ENCODE measurements at places on chromosomes 2 and 18.
A peak's percentile ranks its signal among the peaks of the same experiment; 100 is the strongest.

DNA sequence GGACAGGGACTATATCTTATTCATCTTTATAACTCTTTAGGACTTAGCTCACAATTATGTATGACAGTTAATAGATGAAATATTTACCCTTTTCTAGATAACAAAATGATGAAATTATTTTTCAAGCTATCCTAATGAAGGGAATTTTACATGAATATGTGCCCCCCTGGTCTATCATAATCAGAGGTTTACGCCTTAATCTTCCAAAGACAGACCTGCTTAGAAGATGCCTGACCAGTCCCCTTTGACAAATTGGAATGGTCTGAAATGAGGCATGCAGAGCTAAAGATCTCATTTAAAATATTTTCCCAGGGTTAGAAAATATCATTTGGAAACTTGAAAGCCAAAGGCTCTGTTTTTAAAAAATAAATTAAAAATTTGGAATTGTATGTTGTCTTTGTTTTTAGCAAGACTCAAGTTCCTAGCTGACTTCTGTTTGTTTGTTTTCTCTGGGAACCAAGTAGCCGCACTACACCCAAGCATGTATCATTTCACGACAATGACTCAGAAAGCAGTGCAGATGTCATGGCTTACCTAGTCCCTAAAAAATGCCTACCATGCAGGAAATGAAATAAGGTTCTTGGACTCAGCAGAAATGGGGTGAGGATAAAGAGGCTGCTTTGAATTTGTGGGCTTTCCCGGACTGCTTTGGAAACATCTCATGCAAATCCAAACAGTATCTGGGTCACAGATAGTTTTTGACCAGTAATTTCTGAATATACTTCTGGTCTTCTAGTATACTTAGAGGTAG lies 162.1 kb downstream of the ZEB2 start:
- DNase-seq, result peak; percentile 94

DNA sequence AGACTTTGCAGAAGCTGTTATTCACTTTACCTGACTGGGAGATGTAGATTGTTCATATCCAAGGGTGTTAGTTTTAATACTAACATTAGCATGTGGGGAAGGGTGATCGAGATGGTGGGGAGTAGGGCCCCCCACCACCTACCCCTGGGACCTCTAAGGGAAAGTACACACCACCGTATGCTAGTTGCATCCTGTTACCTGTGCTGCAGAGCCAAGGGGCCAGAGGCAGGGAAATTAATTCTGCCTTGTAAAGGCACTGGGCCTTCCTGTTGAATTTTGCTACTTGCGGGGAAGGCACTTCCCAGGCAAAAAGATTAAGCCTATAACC lies 9.0 kb downstream of the STEAP3 start:
- DNase-seq, result no peak

DNA sequence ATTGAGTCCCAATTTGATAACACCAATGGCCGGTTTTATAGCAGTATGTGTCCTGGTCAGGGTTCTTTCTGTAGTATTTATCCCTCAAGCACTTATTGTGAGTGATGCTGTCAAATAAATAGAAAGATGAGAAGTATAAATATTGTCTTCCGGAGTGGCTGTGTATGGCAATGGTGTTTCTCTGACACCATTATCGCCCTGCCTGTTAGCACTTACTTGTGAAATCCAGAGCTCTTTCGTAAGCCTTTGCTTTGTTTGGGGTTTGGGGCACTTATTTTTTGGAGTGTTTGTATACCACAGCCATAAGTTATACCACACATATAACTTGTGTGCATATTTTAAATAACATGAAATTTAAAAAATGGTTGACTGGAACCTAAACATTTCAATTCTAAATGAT lies 29.3 kb downstream of the CD8B2 start:
- no peak for DNase-seq

DNA sequence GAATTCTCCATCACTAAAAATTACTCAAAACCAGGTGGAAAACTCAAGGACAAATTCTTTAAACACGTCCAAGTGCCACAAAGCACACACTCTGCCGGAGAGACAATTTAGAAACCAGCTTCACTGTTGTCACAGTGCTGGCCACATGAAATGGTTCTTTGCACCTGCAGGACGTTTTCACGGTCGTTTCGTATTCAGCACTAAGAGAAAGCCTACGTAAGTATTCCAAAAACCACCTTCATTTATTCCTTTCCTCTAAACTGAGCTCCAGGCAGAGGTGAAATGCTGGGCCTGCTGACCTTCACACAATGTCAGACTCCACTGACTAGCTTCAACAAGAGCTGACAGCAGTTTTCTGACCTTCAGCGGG lies 680 bp downstream of the ATP5F1A start:
- no peak for DNase-seq

GRCh38 chr2:136207030-136207623 lies 89.2 kb upstream of the CXCR4 start:
- DNase-seq, result no peak

- DNase-seq, result peak; percentile 77
Measured at GRCh38 chr2:207166349-207167098, 776 bp upstream of the KLF7 start.

All from fibroblast of villous mesenchyme (primary cell).